ENCODE measurements at places on chromosomes 2 and 18. TPM values are rescaled to one million over a fixed set of nuclear protein-coding genes. Genes with fewer than 3 reads are reported as not detected.

The IL1F10 gene
- total RNA-seq, result not detected

The SLC30A3 gene
- 0.22 TPM for total RNA-seq

The TACR1 gene
- total RNA-seq, result not detected

DNA sequence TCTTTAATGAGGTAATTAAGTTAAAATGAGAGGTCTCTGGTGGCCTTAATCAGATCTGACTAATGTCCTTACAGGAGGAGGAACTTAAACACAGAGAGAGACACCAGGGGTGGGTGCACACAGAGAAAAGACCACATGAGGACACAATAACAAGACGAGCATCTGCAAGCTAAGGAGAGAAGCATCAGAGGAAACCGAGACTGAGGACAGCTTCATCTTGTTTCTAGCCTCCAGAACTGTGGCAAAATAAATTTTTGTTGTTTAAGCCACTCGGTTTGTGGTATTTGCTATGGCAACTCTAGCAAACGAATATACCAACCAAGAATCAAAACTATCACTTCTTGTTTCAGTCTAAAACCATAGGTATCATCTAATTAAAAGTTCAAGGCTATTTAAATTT is 400.1 kb downstream of the PID1 start:
- H3K4me3 ChIP-seq, result no peak overlapping the region
- no peak for DNase-seq
- no peaks in the 10 kb centered on the region for H3K4me1 ChIP-seq

GRCh38 chr2:32811696-32812095 is 135.1 kb upstream of the LTBP1 start:
- DNase-seq, result no peak
- no peak overlapping the region for H3K27ac ChIP-seq
- H3K27me3 ChIP-seq, result no peaks in the 10 kb centered on the region
- no peak overlapping the region for H3K4me3 ChIP-seq
- no peaks in the 10 kb centered on the region for H3K4me1 ChIP-seq
- peaks cover 36% of the 10 kb centered on the region for H3K36me3 ChIP-seq

The EVA1A gene
- 0.23 TPM for total RNA-seq

DNA sequence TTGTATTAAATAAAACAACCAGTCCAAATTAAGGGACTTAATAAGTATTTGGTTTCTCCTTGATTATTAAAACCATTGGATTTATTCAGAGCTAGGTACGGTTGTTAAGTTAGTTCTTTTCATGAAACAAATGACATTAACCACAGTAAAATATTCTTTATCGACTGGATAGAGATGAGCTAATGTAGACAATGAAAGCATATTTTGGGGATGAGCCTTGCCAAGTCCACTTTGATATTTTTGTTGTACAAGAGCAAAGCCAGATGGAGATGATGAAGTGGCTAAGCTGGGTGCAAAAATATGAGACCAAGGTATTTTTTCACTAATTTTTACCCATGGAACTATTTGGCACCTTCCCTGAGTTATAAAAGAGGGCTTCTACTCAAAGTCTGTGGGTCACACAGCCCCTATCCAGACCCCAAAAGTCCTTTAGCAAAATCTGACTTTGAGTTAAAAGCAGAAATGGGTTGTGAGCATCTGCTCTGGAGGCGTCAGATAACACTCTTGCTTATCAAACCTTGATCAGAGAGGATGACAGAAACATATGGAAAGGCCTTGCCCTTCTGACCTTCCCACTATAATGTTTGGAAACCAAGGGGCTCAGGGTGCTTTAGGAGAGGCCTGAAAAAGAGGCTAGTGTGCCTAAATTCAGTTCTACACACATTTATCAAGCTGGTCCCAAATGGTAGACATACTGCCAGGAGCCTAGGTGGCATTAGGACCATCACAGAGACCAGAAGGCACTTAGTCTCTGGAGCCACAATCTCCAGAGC is 456.8 kb downstream of the MTX2 start:
- H3K4me3 ChIP-seq, result no peak overlapping the region
- no peaks in the 10 kb centered on the region for H3K36me3 ChIP-seq
- no peak overlapping the region for H3K27ac ChIP-seq
- no peaks in the 10 kb centered on the region for H3K4me1 ChIP-seq
- H3K27me3 ChIP-seq, result no peaks in the 10 kb centered on the region

The GREB1 gene
- 0.52 TPM for total RNA-seq

DNA sequence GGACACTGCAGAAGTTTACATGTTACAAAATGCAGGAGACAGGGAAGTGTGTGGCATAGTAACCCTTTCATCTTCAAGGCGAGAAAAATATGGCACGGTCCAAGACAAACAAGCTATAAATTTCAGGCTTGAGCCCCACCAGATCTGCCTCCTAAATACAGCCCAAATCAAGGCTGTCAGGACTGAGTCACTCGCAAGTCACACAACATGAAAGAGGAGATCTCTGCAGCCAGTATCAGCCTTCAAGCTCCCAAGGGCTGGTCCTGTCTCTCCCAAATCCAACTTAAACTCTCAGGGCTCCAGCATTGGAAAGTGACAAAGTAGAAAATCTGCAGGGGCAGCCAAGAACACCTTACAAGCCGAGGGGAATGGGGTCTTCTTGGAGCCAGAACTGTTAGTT is 106.3 kb upstream of the GATA6 start:
- peaks cover 3% of the 10 kb centered on the region for H3K4me1 ChIP-seq
- no peaks in the 10 kb centered on the region for H3K27me3 ChIP-seq
- no peak overlapping the region for H3K27ac ChIP-seq
- no peak for DNase-seq
- H3K4me3 ChIP-seq, result no peak overlapping the region

DNA sequence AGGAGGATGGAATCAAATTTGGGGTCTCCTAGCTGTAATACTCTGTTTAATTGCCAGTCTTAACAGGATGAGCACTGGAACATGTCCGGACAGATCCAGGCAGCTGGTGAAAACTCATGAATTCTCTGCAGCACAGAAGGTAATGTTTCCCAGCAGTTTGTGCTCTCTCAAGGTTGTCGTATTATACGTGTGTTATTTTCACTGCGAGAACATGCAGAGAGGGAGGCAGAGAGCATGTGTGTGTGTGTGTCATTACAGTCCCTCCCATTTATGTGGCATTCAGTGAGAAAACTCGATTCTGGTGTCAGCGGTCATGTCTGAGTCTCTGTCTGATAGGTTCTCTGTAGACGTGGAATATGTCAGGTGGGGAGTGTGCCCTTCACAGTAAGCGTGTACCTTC is 150.2 kb upstream of the POU3F3 start:
- H3K27me3 ChIP-seq, result no peaks in the 10 kb centered on the region
- H3K4me1 ChIP-seq, result no peaks in the 10 kb centered on the region
- H3K36me3 ChIP-seq, result no peaks in the 10 kb centered on the region
- no peak overlapping the region for H3K27ac ChIP-seq
- no peak overlapping the region for H3K4me3 ChIP-seq
- no peak for DNase-seq

DNA sequence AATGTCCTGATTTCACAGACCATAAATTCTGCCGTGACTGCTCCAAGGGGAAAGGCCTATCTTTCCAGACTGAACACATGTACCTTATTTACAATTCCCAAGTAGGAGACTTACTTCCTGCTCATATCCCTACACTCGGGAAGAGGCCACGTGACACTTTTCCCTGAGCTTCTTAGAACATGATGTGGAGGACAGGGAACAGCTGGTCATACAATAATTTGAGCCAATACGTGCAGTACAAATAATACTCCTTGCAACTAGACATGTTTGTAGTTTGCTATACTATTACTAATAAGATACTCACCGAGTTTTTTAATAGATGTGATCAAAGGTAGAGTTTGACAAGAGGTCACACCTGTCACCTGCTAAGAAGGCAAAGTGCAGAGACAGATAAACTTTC is 256.4 kb downstream of the SP3 start:
- DNase-seq, result no peak
- H3K27ac ChIP-seq, result no peak overlapping the region
- no peak overlapping the region for H3K4me3 ChIP-seq

The TMX3 gene
- total RNA-seq, result 49.8 TPM

- H3K27me3 ChIP-seq, result no peaks in the 10 kb centered on the region
- H3K36me3 ChIP-seq, result no peaks in the 10 kb centered on the region
- no peak overlapping the region for H3K27ac ChIP-seq
- no peaks in the 10 kb centered on the region for H3K4me1 ChIP-seq
Measured at GRCh38 chr2:146602856-146603255, 1242.0 kb upstream of the ACVR2A start.

DNA sequence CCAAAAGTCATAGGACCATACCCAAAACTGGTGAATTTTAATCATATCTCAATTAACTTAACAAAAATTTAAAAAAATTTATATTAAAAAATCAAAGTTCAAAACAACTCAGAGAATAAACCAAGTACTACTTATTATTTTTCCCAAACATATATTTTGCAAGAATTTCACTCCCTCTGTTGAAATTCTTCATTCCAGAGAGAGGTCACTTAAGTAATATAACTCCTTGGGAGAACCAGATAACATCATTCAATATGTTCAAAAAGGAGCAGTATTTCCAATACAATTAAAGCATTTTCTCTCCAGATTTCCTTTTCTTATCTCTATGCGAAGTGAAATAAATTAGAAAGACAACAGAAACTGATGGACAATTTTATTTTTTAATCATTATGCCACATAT is 165.9 kb upstream of the RND3 start:
- no peaks in the 10 kb centered on the region for H3K36me3 ChIP-seq
- no peak overlapping the region for H3K4me3 ChIP-seq
- H3K27me3 ChIP-seq, result no peaks in the 10 kb centered on the region
- no peak for DNase-seq
- H3K27ac ChIP-seq, result no peak overlapping the region
- no peaks in the 10 kb centered on the region for H3K4me1 ChIP-seq

The MALL gene
- 0.42 TPM for total RNA-seq

The NEUROD1 gene
- not detected for total RNA-seq

DNA sequence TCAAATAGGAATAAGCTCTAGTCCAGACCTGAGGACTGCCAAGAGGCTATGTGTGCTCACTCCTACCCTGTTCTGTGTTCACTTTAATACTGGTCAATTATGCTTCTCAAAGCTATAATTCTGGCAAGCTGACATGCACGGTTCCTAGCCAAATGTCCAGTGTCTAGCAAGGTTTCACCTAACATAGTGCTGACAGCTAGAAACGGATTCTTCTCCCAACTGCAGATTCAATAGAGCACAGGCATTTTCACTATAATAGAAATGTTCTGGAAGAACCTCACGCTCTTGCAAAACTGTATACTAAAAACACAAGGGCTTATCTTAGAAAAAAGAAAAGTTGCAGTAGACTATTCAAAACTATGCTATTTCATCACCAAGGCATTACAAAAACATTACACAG is 45.1 kb downstream of the HDAC4 start:
- H3K27ac ChIP-seq, result no peak overlapping the region
- H3K27me3 ChIP-seq, result no peaks in the 10 kb centered on the region
- H3K4me1 ChIP-seq, result peaks cover 3% of the 10 kb centered on the region
- H3K4me3 ChIP-seq, result no peak overlapping the region

DNA sequence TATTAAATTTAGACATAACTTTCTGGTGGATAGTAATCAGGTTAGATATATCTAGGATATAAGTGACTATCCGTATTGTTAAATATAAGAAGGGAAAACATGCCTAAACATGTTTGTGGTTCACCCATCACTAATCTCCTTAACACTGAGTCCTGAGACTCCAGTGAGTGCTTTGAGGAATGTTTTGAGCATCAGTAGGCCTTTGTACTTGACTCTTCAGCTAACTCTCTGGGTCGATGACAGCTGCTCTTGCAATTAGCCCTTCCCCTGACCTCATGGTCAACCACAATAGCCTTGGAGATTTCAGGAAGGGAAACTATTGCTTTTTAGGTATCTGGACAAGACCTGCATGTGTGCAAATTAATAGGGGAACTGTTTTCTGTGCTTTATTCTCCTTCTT is 716.8 kb downstream of the EPHA4 start:
- H3K27me3 ChIP-seq, result no peaks in the 10 kb centered on the region
- no peak overlapping the region for H3K27ac ChIP-seq
- no peaks in the 10 kb centered on the region for H3K36me3 ChIP-seq
- no peak overlapping the region for H3K4me3 ChIP-seq

- H3K27ac ChIP-seq, result no peak overlapping the region
- peaks cover 91% of the 10 kb centered on the region for H3K27me3 ChIP-seq
- peaks cover 22% of the 10 kb centered on the region for H3K4me1 ChIP-seq
- peaks cover 9% of the 10 kb centered on the region for H3K36me3 ChIP-seq
- H3K4me3 ChIP-seq, result no peak overlapping the region
Measured at GRCh38 chr2:176138526-176138922, 9.0 kb downstream of the HOXD8 start.

The LRRC30 gene
- not detected for total RNA-seq

The BARD1 gene
- 21.8 TPM for total RNA-seq

GRCh38 chr2:148906124-148906523 is 31.1 kb downstream of the KIF5C start:
- H3K4me1 ChIP-seq, result no peaks in the 10 kb centered on the region
- H3K36me3 ChIP-seq, result no peaks in the 10 kb centered on the region
- DNase-seq, result no peak
- H3K4me3 ChIP-seq, result no peak overlapping the region

DNA sequence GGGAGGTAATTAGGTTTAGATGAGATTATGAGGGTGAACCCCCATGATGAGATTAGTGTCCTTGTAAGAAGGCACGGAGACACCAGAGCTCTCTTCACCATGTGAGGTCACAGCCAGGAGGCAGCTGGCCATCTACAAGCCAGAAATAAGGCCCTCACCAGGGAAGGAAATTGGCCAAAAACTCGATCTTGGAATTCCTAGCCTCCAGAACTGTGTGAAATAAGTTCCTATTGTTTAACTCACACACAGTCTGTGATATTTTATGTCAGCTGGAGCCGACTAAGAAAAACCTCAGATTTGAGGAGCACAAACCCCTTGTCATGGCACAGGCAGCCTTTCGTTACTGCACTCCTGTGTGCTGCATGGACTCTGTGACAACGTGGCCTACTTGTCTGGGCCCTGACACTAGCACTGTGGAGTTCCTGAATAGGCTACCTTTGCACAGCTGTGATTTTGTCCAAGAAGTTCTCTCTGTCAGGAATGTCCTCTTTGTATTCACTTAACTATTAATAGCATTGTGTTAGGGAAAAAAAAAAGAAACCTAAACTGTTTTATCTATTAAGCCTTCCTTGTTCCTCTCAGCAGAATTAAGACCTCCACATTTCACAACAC is 319.8 kb downstream of the TDRD15 start:
- H3K36me3 ChIP-seq, result no peaks in the 10 kb centered on the region
- no peak for DNase-seq
- no peak overlapping the region for H3K4me3 ChIP-seq
- H3K27ac ChIP-seq, result no peak overlapping the region

DNA sequence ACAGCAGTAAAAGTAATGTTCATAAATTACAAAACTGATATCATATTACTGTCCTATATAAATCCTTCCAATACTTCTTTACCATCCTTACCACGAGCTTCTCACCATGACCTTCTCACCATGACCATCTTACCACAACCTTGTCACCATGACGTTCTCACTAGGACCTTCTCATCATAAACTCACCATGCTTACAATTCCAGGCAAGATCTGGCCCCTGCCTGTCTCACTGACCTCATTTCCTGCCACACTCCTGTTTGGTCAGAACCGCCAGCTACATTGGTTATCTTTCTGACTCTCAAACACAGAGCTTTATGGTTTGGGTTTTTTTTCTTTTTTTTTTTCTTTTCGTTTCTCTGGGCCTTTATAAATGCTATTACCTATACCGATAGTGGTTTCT is 827.6 kb downstream of the RNF144A start:
- H3K36me3 ChIP-seq, result peaks cover 18% of the 10 kb centered on the region
- peak overlapping the region; percentile 2 for H3K27ac ChIP-seq
- peak; percentile 41 for DNase-seq

- DNase-seq, result no peak
- H3K36me3 ChIP-seq, result no peaks in the 10 kb centered on the region
- peaks cover 6% of the 10 kb centered on the region for H3K4me1 ChIP-seq
- no peaks in the 10 kb centered on the region for H3K27me3 ChIP-seq
- H3K27ac ChIP-seq, result no peak overlapping the region
- H3K4me3 ChIP-seq, result no peak overlapping the region
Measured at GRCh38 chr2:85911814-85912692, 23.3 kb upstream of the ST3GAL5 start.

All from activated naive CD8-positive, alpha-beta T cell treated with anti-CD3 and anti-CD28 coated beads for 36 hours (primary cell).